ENCODE measurements at places on chromosomes 7 and 10. TPM values are rescaled to one million over a fixed set of nuclear protein-coding genes. Genes with fewer than 3 reads are reported as not detected.

GRCh38 chr7:34677491-34677890, 19.5 kb downstream of the NPSR1 start:
- DNase-seq, result no peak

The LRIT1 gene
- not detected for total RNA-seq

The SPDYE5 gene
- not detected for total RNA-seq

GRCh38 chr10:7318836-7319235, 92.0 kb downstream of the SFMBT2 start:
- no peak for DNase-seq

The WNT8B gene
- total RNA-seq, result 0.20 TPM

DNA sequence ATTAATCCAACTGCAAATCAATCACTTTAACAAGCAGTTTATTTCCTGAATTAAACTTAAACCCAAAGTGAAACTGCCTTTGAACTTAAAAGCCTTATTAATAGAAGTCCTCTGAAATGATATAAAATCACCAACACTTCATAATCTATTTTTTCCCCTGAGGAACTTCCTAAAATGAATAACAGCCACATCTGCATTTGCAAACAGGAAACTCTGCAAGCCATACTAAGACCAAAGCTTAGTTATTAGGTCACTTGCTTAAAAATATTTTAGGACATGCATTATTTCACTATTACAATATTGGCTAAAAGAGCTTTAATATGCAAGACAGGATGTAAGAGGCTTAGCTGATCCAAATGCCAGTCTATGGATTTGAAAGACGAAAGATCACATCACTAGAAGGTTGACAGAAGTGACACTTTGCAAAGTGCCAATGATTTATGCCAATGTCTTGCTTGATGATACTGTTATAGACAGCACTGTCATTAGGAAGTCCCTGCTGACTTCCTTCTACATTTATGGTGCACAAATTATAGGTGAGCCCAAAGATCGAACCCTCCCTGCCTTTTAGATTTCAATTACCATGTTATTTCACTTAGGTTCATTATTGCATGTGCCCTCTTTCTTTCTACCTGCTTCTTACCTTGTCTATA, 99.9 kb upstream of the SKAP2 start:
- DNase-seq, result no peak

The ADGRA1 gene
- not detected for total RNA-seq

The FZD8 gene
- total RNA-seq, result 0.18 TPM

GRCh38 chr10:131938681-131939080, 37.9 kb downstream of the PPP2R2D start:
- no peak for DNase-seq

GRCh38 chr10:125093199-125093973, 67.0 kb downstream of the CTBP2 start:
- no peak for DNase-seq

DNA sequence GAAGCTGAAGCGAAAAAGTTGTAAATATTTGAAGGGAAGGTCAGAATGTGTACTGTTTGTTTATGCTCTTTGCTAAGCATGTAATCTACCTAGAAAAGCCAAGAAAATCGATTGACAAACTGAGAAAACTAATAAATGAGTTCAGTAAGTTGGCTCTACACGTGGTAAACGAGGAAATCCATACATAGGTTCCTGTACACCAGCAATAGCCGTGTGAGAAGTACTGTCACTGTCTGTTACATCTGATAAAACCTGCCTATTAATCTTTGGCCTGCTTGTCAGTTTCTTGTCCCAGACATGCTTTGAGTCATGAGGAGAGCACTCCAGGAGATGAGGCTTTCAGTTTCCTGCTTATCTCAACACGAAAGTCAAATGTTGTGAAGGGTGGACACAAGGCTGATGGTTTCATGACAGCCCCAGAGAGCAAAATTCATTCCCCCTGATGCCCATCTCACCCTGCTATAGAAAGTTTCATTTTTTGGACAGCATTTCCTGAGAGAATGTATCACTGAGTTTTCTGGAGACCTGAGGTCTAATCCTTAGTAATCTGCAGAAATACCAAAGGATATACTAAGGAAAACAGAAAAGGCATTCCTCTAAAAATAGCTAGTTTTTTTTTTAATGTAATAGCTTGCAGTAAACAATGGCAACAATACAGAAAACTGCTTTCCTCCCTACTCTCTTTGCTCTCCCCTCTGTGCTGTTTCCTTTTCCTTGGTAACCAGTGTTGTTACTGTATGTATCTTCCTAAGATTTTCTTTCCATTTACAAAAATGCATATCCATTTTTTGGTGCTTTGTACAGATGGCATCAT, 18.8 kb downstream of the BMPR1A start:
- DNase-seq, result no peak

DNA sequence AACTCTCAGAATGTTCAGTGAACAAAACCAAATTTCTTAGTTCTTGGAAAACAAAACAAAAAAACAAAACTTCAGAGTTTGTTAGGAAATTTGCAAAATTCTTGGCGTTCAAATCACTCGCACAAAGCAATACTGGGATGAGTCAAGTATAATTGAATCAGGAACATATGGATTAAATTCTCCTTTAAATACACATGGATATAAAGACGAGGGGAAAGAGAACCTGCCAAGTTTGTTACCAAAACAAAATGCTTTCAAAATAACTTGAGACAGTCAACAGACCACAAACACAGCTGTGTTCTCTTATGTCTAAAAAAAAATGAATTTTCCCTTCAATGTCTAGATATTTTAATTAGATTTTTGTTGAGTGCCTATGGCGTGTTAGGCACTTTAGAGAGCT, 93.5 kb upstream of the MPP7 start:
- DNase-seq, result no peak

DNA sequence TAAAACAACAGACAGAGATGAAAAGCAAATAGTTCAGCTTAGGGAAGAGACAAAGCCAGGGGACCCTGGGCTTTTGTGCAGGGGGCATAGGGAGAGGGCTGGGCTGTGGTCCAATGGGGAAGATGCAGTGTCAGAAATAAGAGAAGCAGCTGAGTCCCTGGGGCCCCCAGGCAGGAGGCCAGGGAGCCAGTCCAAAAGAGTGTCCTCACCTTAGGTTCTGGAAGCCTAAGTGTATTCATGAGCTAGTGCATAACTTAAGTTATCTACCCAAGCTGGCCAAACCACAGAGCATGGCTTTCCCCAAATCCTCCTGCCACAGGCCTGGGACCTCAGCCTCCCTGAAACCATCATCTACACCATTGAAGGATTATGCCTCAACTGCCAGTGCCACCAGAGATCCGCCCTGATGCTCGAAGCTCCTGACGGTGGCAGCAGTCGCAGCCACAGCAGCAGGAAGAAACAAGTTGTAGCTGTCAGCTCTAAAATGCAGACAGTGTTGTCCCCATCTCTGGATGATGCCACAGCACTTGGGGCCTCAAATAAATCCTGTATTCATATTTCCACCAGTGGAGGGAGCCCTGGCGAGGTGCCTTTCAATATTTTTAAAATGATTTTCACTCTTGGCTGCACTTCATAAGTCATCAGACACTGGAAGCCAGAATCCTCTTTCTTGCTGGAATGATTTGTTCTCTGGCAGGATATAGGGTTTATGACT, 574.6 kb downstream of the GRID1 start:
- DNase-seq, result no peak

The TMEM196 gene
- total RNA-seq, result not detected

- DNase-seq, result no peak
These were observed 82.3 kb downstream of the FAM241B start for GRCh38 chr10:69712342-69712741.

The NUTM2B gene
- total RNA-seq, result 0.11 TPM

- DNase-seq, result no peak
These were observed 36.8 kb downstream of the SRI start for GRCh38 chr7:88183051-88183450.

DNA sequence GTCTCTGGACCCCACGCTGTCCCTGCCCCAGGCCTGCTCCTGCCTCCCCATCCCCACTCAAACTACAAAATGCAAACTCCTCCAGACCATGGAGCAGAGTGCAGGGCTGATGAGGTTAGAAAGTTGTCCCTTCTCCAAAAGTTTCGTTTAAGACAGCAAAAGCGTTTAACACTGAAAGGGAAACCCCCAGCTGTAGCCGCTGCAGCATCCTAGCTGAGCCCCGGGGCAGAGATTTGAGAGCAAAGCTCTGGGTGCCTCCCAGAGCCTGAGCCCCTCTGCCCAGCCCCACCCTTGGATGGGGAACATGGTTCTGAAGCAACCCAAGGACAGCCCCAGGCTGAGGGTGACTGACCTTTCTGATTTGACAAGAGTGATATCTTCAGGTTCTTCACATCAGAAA, 52.8 kb upstream of the ENO4 start:
- no peak for DNase-seq

DNA sequence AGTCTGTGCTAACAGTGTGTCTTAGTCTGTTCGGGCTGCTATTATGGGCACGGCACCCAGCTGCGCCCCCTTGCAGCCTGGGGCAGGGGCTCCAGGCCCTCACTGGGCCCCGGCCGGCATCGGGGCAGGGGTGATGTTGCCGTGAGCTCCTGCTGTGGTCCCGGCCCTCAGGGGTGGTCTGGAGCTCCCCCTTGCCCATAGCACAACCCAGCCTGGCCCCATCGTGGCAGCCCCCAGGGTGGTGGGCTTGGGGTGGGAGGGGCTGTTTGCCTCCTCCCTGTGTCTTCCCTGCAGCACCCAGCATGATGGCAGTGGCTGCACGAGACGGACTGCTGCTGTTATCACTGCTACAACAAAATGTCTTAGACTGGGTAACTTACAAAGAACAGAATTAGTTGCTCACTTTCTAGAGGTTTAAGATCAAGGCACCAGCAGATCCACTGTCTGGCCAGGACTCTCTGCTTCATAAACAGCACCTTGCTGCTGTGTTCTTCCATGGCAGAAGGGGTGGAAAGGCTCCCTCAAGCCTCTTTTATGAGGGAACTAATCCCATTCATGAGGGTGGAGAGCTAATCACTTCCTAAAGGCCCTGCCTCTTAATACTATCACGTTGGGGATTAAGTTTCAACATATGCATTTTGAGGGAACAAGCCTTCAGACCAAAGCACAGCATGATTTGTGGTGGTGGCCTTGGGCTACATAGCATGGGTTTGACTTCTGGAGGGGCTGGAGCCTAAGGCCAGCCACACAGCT, 149.5 kb downstream of the SEC23IP start:
- no peak for DNase-seq

The AKAP9 gene
- total RNA-seq, result 35.5 TPM

The PAX4 gene
- not detected for total RNA-seq

DNA sequence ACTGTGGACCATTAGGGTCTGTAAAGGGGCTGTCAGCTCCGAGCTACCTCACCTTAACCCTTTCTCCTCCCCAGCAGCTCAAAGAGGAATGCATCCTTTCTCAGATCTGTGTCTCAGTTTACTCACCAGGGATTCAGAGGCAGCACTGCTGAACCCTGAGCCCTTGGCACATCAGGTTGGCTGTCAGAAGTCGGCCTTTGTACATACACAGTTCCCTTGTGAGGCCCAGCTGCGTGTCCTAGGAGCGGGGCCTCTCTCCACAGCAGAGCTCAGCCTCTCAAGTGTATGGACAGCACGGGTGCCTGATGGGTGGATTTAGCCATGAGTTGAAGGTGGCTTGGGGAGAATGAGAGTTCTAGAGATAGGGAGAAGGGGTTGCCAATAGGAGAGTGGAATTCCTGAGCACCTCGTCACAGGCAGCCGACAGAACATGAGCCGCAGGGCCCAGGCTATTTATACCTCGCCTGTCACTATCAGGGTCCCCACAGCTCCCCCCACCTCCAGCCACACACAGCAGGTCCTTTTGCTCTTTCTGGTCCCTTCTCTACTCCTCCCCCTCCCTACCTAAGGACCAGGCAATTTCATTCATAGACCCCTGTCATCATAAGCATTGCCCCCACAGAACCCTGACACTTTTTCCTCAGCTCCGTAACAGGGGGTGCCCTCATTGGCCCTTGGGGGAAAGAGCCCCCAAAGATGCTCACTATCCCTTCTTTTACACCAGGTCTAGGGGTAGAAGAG, 2.1 kb upstream of the FLNC start:
- no peak for DNase-seq

DNA sequence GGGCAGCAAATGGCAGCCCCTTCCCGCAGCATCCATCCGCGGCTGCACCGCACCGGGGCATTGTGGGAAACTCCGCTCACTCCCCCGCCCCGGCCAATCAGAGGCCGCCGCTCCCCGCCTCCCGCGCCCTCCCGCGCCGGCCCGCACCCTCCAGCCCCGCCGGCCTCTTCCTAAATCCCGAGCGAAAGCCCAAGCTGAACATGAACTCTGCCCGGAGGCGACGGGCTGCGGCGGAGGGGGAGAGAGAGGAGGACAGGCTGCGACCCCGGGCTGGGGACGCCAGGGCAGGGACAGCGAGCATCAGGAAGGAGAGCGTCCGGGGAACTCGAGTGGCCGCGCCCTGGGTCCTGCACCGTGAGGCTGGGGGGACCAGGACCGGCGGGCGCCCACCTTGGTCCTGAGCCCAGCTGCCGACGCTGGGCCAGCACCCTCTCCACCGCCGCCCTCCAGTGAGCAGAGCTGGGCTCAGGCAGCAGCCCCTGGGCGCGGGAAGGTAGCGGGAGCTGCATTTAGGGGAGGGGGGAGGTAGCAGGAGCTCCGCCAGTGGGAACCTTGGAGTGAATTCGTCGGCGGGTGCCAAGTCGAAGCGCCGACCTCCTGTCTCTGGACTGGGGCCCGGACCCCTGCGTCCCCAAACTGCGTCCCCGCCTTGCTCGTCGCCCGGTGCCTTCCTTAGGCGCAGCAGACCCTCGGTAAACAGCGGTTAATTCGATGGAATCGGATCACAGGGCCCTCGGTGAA, at the start of gene DGKI:
DGKI (minus strand) TSS at position 148 of the 741 bp plus-strand sequence.
- no peak for DNase-seq

- no peak for DNase-seq
These were observed 38.7 kb downstream of the UBE3C start for GRCh38 chr7:157177333-157177982.

- no peak for DNase-seq
These were observed 113.2 kb upstream of the DGKB start for GRCh38 chr7:15015545-15016314.

GRCh38 chr10:97222326-97222961, 36.7 kb upstream of the SLIT1 start:
- no peak for DNase-seq

The MNX1 gene
- total RNA-seq, result not detected

The CXCL12 gene
- 0.88 TPM for total RNA-seq

DNA sequence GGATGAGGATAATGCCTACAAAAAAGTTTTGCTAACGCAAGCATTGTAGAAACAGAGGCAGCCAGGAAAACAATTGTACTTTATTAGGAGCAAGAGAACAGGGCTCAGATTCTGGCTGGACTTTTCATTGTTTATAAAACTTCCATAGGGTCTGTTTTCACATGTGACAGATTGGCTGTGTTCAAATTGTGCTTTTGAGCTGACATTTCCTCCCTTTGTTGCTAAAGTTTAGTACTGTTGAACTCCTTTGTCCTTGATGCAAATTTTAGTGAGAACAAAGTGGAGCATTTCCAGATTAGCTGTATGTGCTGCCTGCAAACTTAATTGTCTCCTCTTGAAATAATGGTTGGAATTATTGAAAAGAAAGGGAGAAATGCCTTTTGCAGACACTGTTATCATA, 221.0 kb upstream of the FZD1 start:
- no peak for DNase-seq

DNA sequence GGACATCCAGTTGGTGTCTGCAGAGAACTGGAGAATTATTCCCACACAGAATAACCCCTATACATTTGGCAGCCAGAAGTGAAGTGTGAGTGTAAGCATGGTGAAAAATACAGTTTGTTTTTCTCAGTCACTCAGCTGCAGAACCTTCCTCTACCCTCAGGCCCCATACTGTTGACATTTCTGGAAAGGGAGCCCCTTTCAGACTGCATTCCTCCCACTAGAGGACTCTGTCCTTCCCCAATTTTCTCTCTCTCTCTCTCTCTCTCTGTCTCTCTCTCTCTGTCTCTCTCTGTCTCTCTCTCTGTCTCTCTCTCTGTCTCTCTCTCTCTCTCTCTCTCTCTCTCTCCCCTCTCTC, 86.8 kb upstream of the STEAP1B start:
- DNase-seq, result no peak

The IFRD1 gene
- total RNA-seq, result 85.2 TPM

Measured in activated naive CD4-positive, alpha-beta T cell treated with anti-CD3 and anti-CD28 coated beads, Interleukin-2, amount 50 U/mL, for 72 hours (primary cell).